Activated naive CD4-positive, alpha-beta T cell treated with anti-CD3 and anti-CD28 coated beads, Interleukin-2, amount 50 U/mL, for 16 hours (primary cell): ENCODE measurements at places on chromosomes 6 and 20.

DNA sequence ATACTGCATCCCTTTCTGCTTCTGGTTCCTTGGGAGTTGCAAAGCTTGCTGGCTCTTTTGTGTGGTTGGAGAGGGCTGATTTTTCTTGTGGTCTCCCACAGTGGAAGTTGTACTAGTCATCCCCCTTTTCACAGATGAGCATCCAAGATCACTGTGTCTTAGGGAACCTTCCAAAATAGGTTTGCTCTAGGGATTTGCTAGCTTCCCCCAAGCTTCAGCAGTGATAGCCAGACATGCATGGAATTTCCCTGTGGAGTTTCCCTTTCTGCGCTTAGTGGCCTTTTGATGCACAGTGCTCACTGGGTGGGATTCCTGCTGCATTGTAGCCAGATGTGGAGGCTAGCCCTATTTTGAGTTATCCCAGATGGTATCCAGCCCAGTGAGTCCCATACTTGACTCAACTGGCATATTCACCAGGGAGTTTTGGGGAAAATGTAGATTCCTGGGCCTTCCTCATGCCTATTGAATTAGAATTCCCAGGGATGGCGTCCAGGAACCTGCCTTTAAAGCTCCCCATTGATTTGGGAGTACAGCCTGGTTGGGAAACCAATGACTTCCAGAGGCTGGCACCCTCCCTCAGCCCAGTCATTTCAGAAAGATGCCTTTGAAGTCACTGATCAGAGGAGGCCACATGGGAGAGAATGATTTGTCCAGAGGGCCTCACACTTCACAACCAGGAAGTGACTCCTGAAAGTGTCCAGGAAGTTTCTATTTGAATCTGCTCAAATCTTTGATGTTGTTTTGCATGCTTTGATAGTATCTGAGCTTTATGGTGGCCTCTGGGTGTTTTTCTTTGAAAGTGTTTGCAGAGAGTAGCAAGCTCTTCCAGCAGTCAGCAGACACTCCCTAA lies 25.9 kb downstream of the PPARD start:
- DNase-seq, result no peak

DNA sequence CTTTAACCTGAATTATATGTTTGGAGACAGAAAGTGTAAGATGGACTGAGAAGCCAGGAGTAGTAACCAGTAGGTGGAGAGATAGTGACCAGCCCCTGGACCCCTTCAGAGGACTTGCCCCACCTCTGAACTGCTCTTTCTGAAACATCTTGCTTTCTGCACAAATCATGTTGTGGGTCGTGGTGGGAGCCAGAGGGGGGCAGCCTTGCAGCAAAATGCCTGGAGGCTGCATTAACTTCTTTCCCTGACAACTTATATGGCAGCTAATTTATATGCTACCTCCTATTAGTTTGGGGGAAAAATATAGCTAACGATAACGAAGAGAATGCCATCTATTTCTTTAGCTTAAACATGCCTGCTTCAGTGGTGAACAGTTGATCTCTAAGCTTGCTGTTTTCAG lies 859.8 kb downstream of the MAFB start:
- no peak for DNase-seq

DNA sequence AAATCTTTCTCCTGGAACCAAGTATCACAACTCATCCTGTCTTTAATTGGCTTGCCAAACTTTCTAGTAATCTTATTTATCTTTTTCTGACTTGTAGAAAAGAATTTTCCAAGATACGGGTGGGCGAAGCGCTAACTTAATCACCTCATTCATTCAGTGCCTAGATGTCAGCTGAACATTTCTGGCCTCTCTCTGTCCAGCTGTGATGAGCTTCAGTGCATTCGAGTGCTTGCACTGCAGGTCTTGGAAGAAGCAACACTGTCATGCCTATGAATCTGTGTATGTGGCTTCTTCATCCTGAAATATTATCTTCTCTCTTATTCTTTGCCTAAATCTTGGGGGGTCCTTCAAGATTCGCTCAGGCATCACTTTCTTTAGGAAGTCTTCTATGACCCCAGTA lies 16.3 kb upstream of the ENPP1 start:
- no peak for DNase-seq

GRCh38 chr6:100311707-100312251 lies 152.9 kb downstream of the SIM1 start:
- no peak for DNase-seq

DNA sequence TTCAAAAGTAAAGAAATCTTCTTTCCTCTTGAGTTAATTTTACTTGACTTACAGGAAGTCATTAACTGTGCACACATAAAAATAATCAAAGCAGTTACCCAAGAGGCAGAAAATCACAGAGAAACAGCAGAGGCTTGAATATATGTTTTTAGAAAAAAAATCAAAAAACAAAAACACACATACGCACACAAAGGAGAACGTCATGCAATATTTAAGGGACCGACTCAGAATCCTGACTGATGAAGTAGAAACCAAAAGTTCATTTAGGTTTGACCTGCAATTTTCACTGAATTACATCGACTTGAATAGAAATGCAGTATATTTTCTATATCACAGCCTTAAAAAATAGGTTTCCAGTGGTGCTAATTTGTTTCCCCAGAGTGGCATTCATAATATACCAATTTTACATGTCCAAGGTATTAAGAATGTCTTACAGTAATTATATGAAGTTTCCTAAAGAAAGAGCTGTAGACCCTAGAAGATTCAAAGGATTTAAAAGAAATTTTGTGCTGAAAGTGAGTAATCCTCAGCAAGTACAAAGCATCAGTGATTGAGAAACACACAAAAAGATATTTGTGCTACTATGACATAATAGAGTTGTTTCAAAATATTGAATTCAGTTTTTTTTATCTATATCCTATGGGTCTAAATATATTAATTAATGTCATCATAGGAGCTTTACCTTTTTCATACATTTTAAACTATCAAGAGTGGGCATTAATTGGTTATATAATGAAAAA lies 358.5 kb upstream of the RUNX2 start:
- no peak for DNase-seq

DNA sequence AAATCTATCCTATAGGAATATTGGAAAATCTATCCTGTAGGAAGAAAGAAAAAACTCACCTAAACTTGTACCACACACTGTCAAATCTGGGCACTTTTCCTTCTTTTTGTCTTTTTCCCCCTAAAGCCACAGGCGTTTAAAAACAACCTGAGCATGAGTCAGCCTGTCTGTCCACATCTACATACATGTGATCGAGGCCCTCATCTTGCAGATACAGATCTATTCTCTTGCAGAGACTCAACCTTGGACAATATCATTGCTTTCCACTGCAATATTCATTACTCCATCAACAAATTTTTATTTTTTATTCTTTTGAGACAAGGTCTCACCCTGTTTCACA lies 95.9 kb upstream of the IYD start:
- no peak for DNase-seq

GRCh38 chr6:1821513-1822183 lies 211.9 kb downstream of the FOXC1 start:
- no peak for DNase-seq

DNA sequence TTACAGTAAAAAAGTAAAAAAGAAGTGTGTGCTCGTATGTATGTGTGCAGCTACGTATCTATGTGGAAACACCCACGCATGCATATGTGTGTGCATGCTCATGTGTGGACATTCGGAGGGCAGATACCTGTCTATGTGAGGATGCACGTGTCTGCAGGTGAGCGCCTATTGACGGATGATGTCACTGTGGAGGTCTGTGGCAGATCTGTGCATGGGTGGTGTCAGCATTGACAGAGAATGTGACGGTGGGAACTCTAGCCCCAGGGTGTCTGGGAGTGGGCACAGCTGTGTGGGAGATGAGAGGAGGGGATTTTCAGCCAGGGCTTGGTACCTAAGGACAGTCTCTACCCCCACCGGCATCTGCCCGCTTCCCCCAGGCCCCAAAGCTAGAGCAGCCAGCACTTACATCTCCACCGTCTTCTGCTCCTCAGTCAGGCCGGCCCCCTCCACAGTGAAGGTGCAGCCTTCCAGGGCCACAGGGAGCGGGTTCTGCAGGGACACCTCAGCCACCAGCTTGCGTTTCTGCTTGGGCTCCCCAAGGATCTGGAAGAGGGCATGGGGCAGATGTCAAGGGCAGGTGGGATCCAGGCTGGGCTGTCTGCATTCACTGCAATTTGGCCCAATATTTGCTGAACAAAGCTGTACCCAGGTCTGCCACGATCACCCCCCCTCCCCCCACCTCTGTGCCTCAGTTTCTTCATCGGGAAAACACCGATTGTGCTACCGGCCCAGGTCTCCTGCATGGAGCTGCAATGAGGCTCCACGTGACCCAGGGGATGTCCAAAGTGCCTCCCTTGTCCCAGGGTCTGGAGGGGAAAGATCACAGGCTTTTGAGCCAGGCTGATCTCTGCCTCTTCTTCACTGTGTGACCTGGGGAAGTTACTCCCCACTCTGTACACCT lies 34.1 kb downstream of the TGM2 start:
- no peak for DNase-seq

GRCh38 chr20:6715401-6715941 lies 52.0 kb upstream of the BMP2 start:
- no peak for DNase-seq

GRCh38 chr6:56727097-56727850 lies 84.6 kb upstream of the DST start:
- DNase-seq, result no peak

- DNase-seq, result no peak
Measured at GRCh38 chr6:17132967-17133366, 31.1 kb downstream of the STMND1 start.

- no peak for DNase-seq
Measured at GRCh38 chr20:62505337-62506045, 29.7 kb upstream of the GATA5 start.

DNA sequence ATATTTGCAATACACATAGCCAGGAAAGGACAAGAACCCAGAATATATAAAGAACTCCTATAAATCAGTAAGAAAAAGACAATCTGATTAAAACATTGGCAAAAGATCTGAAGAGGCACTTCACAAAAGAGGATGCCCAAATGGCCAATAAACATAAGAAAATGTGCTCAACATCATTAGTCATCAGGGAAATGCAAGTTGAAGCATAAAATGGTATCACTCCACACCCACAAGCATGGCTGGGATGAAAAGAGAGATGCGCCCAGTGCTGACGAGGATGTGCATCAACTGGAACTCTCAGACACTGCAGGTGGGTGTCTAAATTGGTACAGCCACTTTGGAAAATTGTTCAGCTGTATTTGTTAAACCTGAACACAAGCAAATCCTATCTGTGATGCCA lies 42.4 kb upstream of the MLN start:
- no peak for DNase-seq

- DNase-seq, result no peak
Measured at GRCh38 chr6:118589186-118589585, 41.1 kb downstream of the PLN start.

DNA sequence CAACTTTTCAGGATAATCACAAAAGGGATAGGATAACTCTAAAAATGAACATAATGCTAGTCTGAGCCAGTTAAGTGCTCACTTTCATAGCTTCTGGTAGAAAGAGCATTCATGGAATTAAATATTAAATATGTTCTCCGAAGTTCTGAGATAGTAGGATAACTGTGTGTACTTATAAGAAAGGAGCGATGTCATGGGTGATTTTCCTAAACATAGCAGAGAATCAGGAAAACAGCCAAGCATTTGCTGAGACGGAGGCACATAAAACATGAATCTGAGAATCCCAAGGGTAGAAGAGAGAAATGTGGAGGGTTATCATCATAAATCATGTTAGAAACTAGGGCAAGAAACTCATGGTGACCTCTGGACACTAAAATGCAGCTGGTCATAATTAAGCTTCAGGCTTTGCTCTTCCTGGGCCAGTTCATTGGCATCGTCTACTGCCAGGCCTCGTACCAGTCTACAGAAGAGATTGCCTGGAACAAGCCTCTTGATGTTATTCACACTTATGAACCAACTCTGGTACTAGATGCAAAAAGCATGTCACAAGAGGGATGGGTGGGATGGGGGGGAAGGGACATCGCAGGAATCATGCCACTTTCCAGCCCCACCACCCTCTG lies 436.6 kb downstream of the PRKN start:
- no peak for DNase-seq

DNA sequence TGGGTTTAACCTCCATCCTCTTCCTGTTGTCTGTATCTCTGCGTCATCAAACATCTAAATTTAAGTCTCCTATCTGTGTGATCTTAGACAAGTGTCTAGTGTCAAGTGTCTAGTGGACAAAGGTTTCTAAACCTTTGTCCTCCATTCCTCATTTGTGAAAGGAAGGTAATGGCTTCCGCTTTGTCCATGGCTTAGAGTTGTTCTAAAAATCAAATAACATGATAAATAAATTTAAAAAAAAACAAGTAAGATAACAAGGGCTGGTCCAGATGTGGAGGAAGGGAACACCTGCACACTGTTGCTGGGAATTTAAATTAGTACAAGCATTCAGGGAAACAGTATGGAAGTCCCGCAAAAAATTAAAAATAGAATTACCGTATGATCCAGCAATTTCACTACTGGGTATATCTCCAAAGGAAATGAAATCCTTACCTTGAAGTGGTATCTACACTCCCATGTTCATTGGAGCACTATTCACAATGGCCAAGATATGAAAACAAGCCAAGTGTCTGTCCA lies 17.6 kb upstream of the SERPINB1 start:
- no peak for DNase-seq

GRCh38 chr6:138419766-138420165 lies 15.7 kb downstream of the HEBP2 start:
- DNase-seq, result no peak

- no peak for DNase-seq
Measured at GRCh38 chr20:62437927-62438326, 10.6 kb upstream of the RBBP8NL start.

DNA sequence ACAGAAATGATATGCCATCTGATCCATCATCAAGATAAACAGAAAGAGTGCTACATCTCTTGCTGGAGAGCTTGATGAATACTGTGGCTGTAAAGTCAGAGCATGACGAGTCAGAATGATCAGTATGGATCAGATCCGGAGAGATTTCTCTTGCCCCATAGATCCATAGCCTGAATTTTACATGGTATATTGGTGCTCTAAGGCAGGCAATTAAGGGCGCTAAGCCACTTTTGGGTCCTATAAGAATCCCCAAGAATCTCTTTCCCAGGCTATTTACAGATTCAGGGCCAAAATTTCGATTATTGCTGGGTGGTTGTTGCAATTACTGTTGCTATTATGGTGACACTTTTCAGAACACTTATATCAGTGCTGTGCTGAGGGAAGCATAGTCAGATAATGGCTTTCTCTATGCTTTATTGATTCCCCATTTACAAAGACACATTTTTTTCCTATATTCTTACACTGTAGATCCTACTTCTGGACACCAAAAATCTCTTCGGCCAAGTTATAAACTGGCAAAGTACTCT lies 94.4 kb downstream of the ADGRB3 start:
- no peak for DNase-seq

- DNase-seq, result no peak
Measured at GRCh38 chr6:16999491-17000436, 102.1 kb upstream of the STMND1 start.
